ENCODE measurements at places on chromosomes 2 and 18. TPM values are rescaled to one million over a fixed set of nuclear protein-coding genes. Genes with fewer than 3 reads are reported as not detected.
A peak's percentile ranks its signal among the peaks of the same experiment; 100 is the strongest.

DNA sequence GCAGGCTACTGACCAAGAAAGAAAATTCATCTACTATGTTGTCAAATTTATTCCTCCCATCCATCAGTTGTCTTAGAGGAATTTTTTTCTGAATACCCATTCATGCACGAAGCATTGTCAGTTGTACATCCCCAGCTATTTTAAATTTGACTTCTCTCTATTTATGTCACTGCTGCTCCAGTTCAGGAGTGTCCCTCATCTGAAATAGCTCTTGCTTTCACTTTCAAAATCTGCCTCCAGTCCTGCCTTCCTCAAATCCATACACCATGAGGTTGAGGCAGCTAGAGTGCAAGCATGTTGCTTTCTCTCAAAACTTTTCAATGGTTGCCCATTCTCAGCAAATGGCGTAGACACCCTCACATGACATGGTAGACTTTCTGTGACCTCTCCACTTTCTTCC is 335.4 kb upstream of the CDH2 start:
- no peak for DNase-seq

DNA sequence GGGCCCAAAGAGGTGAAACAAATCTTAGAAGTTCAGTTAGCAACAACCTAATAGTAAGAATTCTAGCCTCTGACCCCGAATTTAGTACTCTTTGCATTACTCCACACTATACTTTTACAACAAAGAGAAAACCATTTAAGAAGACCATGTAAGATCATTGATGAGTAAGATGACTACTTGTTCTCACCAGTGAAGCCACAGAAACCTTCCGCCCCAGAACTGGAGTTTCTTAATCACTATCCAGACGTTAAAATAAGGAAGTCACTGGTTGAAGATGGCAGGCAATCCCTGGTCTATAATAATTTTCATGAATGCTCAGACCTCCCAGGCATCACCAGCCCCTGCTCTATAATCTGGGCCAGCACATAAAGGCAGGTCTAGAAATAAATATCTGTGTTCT is 95.0 kb downstream of the TMEM163 start:
- no peak for DNase-seq

- DNase-seq: no peak
Measured at GRCh38 chr2:21602789-21603188, 479.0 kb downstream of the TDRD15 start.

DNA sequence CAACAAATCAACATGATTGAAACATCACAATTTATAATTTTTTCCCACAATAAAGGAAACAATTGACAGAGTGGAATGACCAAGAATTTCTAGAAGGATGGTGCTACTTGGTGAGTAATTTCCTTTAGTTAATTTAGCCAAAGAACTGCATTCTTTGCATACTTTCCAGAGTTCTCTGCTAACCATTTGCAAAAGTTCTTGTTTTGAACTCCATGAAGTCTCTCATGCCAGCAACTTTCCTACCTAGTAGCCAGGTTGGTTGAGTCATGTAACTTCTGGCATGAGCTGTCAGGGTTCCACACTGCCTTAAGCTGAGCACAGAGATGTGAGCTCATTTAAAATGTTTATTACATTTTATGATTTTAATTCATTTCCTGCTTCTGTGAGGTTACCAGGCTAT is 539.6 kb downstream of the PID1 start:
- peak; percentile 88 for DNase-seq

DNA sequence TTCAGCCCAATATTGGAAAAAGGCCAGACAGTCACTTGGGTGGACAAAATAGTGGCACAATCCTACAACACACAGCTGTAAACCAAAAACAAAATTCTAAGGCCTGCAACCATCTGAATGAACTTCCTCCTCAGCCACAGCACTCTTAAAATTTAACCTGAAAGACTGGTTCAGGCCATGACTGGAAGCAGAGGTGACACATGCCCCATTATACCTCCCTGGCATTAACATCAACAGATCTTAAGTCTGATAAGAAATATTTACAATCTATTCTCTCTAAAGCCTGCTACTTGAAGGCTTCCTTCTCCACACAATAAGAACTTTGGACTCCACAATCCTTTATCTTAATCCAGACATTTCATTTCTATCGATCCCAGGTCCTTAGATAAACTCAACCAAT is 192.4 kb upstream of the LRP1B start:
- no peak for DNase-seq

- no peak for DNase-seq
Measured at GRCh38 chr2:71932780-71933466, 214.7 kb downstream of the CYP26B1 start.

GRCh38 chr2:173997753-173998152 is 32.6 kb upstream of the SP3 start:
- DNase-seq: no peak

NFU1 gene
- total RNA-seq: 37.5 TPM

NGEF gene
- 6.1 TPM for total RNA-seq

ACTG2 gene
- total RNA-seq: not detected

TRPM8 gene
- not detected for total RNA-seq

ASB18 gene
- total RNA-seq: 0.38 TPM

All from bronchial epithelial cell (primary cell).